ENCODE measurements at places on chromosomes 3 and 15.

DNA sequence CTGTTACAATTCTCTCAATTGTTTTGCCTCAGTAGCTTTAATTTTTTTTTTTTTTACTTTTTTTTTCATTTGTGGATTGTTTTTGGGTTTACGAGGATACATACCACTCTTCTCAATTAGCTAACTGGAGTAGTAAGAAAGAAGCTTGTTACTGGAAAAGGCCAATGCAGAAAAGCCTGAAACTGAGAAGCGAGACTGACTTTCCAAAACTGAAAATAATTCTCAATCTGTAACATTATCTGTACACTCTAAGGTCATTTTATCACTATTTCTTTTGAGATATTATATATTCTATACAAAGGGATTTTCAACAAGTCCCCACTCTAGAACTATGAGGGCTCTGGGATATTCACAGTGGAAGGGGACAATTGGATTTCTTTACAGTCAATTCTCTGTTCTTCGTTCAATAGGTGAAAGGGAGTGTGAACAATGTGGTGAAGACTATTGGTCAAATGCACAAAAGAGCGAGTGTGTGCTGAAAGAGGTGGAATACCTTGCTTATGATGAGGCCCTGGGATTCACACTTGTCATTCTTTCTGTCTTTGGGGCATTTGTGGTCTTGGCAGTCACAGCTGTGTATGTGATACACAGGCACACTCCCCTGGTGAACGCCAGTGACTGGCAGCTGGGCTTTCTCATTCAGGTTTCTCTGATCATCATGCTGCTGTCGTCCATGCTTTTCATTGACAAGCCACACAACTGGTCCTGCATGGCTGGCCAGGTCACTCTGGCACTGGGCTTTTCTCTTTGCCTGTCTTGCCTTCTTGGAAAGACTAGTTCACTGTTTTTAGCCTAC, 83.9 kb upstream of the KCNAB1 start:
- no peak for DNase-seq

- DNase-seq: no peak
These were observed 257.2 kb upstream of the NECTIN3 start for GRCh38 chr3:110814170-110815007.

DNA sequence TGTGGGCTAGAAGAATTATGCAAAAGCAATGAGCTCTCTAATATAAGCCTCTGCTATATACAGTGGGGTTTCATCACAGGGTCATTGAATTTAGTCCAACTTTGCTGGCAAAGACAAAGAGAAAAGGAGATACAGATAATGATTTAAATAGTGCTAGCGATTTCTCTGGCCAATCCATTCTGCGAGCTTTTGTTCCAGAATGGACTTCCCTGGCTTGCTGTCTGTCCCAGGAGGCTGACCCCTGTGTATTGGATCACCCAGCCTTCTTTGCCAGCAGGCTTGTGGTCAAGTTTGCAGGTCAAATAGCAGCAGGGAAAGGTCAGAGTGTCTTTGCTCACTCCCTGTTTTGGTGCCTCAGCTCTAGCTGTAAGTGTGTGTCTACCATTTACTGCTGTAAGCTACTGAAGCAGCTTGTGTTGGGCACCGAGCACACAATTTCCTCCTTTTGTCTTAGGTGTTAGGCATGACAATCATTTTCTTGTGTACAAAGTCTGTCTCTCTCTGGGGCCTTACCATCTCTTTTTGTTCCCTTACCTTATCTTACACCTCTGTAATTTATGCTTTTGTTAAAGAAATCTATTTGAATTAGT, 55.7 kb downstream of the UNC13C start:
- no peak for DNase-seq

GRCh38 chr3:28301688-28302087, 46.8 kb upstream of the ZCWPW2 start:
- no peak for DNase-seq

DNA sequence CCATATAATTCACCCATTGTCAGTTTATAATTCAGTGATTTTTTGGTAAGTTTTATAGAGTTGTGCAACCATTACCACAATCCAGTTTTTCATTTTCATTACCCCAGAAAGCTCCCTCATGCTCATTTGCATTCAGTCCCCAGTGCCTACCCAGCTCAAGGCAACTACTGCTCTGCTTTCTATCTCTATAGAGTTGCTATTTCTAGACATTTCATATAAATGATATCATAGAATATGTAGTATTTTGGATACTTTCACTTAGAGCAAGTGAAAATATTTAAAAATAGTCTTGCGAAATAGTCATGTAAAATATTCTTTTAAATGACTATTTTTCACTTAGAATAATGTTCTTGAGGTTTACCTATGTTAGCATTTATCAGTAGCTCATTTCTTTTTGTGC, 42.1 kb downstream of the ZNF654 start:
- DNase-seq: no peak

All from substantia nigra (tissue), 51 donors.